Lower leg skin (tissue), 4 donors: ENCODE measurements at places on chromosomes 3 and 15.

DNA sequence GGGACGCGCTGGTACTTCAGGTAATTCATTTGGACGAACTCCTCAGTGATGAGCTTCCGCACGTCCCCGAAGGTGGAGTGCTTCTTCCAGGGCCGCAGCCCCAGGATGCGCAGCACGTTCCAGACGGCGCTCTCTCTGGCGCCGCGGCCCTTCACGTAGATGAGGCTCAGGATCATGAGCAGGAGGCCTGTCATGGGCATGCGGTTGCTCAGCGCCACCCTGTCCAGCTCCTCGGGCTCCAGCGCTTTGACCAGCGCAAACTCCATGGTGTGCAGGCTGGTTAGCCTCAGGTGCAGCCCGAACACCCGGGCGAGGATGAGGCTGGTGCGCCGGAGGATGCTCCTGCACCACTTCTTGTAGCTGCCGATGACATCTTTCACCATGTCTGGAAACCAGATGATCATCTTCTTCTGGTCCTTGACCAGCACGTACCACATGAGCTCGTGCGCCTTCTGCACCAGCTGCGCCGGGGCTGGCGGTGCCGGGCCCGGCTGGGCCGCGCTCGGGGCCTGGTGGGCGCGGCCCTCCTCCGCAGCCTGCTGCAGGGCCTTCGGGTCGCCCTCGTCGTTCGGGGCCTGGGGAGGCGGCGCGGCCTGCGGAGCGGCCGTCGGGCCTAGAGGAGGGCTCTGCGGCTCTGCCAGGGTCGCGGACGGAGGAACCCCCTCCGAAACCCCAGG, 501 bp downstream of the NDN start:
- DNase-seq, result no peak

DNA sequence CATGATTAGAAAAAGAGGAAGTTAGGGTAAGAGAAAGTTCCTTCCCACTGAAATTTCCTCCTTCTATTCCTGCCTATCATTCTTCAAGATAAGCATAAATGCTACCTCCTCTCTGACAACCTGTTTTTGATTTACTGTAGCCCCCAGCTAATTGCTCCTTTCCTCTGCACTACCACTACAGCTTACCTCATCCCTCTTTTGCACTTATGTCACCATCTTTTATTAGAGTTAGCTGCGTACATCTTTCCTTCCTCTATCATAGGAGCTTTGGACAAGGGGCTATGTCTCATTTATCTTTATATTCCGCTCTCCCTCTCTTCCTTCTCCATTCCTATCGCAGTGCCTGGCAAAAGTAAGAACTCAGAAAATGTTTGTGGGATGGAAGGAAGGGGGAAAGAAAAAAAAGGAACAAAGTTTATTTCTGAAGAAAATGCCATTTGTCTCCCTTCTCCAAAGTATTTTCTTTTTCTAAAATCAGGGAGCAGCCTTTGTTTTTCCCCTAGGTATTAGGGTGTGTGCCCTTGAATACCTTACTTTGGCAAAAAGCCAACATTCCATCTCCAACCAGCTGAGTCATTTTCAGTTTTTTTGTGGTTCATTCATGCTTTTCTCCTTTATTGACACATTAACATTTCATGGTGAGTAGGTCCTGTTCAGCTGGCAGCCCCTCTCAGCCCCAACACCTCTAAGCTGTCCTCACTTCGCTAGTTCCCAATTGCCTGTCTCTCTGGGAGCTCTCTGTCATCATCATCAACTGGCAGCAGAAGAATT, 87.6 kb upstream of the SOX2 start:
- DNase-seq, result no peak

DNA sequence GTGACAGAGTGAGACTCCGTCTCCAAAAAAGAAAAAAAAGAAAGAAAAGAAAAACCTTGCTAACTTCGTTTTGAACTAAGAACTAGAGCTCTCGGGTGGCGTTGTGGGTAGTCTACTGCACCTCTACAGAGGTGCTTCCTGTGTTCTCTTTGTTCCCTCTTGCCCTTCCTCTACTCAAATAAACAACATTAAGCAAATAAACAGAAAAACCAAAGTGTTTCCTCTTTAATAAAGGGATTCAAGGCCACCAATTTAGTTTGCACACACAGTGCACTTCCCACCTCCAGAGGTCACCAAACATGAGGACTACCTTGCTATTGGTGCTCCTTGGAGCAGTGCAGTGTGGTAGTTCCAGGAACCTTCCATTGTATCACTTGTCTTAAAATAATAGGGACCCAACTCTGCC, 354.2 kb upstream of the TBL1XR1 start:
- DNase-seq, result no peak

DNA sequence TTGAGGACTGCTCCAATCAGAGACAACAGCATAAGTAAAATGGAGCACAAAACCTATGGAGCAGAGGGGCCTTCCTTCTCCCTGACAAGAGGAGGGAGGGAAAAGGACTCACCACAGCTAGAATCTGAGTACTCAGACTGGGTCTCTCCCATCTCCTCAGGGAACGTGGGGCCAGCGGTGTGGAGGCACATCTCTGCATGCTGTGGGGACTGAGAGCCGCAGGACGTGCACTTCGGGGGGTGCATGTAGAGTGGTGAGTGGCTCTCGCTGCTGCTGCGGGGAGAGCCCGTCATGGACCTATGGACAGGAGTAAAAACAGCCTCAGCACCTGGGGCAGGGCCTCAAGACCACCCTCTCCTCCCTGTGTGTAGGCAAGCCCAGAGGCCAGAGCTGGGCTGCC, 17.0 kb downstream of the BCL6 start:
- no peak for DNase-seq

GRCh38 chr15:58522391-58522790, 90.6 kb downstream of the LIPC start:
- peak; percentile 84 for DNase-seq

DNA sequence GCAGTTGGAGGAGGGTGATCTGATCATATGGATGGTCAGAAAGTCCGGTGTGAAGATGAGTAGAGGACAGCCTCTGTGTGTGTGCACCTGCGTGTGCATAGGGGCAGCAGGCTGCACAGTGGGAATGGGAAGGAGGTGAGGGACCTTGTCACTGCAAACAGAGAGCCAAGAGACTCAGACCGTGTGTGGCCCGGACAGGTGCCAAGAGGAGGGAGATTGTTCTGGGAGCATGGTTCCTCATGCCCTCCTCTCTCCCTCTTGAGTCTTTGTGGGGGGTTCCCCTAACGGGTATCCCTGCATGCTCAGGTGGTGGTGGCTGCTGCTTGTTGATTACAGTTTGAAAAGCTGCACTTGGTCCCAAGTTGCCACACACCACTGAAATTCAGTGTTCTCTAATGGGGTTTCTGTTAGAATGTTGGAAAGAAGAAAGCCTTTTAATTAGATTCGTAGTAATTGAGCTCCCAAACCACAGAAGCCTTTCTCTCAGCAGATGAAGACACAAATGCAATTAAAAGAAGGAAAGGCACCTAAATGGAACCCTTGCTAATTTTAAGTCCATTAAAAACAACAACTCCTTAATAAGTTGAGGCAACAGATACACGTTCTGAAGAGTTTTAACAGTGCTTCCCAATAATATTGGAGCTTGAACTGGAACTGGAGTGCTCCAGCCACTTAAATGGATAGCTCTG, 68.9 kb downstream of the CHRNA7 start:
- DNase-seq, result no peak

GRCh38 chr3:144341471-144341870, 369.8 kb downstream of the DIPK2A start:
- no peak for DNase-seq

DNA sequence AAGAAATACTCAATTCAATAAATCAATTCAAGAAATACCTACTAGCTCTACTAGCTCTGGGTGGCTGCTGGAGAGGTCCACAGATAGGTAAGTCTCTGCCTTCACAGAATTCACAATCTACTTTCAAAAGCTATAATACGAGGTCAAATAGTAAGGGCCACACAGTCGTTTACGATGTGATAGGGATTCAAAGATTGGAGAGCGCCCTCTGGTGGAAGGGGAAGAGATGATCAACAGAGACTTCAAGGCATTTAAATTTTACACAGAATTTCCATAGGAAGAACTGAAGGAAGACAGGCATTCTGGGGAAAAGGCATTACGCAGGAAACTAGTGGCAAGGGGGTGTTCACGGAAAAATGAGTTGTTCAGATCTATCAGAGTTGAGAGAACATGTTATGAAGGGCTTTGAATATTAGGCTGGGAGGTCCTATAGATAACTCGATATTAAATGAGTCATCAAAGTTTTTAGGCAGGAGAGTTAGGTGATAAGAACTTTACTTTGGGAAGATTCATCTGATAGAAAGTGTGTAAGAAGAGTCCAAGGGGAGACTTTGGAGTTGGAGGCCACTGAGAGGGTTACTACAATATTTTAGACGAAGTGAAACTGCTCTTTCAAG, 128.8 kb downstream of the FRMD5 start:
- peak; percentile 22 for DNase-seq

DNA sequence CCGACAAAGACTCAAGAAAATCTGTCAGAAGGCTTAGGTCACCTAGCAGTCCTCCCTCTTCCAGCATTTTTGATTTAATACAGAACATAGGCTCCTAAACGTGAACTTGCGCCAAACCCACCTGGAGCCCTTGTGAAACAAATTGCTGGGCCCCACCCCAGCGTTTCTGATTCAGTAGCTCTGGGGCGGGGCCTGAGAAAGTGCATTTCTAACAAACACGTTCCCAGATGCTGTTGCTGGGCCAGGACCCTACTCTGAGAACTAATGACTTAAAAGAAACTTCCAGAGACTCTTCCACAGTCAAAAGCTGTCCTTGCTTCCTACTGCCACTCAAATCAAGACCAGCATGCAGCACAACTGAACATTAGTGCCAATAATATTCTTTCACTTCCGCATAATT, 198.1 kb downstream of the PDZRN3 start:
- DNase-seq, result no peak

DNA sequence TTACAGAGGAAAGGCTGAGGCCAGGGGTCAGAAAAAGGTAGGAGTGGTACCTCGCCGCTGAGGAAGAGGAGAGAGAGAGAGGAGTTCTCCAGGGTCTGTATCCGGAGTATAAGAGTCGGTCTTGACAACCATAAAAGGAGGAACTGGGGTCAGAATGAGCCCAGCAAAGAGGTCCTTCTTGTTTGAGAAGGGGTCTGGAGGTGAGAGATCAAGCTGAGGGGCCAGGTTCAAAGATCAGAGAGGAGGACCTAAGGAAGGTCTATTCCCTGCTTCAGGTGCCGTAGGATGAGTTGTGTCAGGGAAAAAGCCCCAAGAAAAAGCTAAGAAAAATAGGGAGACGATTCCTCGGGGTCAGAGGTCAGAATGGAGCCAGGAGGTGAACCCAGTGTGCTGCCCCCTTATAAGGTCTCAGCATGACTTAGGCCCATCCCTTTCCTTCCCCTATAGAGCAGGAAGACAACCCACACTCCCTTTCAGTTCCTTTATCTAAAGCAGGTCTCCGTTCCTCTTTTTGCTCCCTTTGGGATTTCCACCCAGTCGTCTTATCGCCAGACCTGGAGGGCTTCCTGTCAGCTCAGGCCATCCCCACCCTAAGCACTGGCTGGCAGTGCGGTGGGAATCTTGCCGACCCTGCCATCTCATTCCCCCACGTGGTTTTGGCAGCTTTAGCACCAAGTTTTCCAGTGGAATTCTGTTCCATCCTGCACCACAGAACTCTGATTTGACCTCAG, 651 bp downstream of the MTMR14 start:
- DNase-seq, result no peak

DNA sequence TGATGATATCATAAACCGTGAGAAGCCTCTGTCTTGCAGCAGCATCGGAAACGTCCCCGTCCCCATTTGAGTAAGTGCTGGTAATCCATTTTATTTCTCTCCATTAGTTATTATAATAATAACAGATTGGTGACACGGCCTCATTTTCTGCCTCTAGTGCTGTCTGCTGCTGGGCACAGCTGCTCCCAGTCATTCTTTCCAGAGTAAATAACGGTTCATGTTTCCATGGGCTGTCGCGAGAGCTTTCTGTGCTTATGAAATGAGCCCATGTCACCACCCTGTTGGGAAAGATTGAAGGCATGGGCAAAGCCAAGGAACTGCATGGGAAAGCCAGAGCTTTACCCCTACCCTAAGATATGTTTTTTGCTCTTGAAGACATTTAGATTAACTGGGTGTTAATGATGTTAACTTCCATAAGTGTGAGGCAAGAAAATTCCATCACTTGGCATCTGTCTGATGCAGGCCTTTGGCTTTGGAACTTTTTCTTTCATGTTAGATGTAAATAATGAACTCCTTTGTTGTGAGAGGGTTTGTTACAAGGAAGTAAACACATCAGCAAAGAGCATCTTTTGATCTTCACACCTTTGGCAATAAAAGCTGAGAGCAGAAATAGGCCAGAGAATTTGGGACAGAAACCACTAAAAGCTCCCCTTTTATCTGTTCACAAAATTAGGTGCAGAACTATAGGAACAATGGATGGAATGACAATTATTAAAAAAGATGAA, 141.8 kb downstream of the FILIP1L start:
- no peak for DNase-seq

GRCh38 chr3:101950510-101950909, 101.2 kb downstream of the NFKBIZ start:
- no peak for DNase-seq

DNA sequence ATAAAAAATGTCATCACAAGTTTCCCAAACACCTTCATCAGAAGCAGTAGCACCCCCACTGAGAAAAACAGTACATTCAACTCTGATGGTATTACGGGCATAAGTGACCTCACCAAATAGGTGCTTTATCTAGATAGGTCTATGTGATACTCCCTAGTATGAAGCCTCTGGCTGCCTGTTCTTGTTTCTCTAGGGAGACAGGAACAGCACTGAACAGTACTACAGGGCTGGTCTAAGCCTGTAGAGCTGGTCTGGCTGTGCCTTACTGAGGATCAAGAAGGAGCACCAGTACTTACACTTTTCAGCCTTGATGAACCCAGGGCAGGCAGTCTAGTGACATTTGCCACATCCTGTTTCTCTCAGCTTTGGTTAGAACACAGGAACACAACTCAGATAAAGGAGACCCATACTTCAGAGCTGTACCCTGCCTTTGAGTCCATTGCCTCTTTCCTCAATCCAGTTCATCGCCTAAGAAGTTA, 35.9 kb downstream of the OXNAD1 start:
- DNase-seq, result no peak

DNA sequence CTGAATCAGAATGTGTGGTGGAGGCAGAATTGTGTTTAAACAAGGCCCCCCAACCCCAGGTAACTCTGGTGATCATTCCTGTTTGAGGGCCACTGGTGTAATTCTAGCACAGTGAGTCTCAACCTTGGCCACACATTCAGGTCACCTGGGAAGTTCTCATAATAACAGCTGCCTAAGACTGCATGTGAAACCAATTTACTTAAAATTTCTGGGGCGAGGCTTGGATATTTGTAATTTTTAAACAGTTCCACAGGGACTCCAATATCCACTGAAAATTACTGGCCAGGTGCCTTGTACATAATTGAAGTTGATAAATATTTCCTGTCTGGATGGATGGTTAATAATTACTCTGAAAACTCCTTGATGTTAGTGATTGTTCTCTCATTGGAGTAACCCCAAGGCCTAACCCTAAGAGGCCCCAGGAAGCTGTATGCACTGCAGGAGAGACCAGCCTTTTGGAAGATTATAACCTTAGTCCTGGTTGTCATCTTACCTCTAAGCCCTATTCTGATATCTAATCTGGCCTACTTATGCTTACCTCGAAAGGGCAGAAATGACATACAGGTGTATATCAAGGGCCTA, 25.7 kb upstream of the EPHB1 start:
- DNase-seq, result no peak

- no peak for DNase-seq
These were observed 1239.7 kb upstream of the ALCAM start for GRCh38 chr3:104126864-104127553.

- no peak for DNase-seq
These were observed 108.1 kb upstream of the LSAMP start for GRCh38 chr3:116553355-116553754.

- DNase-seq, result no peak
These were observed 275.5 kb downstream of the PDCD6IP start for GRCh38 chr3:34073961-34074360.
